NCI-H2081 (cell line): ENCODE measurements at places on chromosomes 16 and 17.
A peak's percentile ranks its signal among the peaks of the same experiment; 100 is the strongest.

DNA sequence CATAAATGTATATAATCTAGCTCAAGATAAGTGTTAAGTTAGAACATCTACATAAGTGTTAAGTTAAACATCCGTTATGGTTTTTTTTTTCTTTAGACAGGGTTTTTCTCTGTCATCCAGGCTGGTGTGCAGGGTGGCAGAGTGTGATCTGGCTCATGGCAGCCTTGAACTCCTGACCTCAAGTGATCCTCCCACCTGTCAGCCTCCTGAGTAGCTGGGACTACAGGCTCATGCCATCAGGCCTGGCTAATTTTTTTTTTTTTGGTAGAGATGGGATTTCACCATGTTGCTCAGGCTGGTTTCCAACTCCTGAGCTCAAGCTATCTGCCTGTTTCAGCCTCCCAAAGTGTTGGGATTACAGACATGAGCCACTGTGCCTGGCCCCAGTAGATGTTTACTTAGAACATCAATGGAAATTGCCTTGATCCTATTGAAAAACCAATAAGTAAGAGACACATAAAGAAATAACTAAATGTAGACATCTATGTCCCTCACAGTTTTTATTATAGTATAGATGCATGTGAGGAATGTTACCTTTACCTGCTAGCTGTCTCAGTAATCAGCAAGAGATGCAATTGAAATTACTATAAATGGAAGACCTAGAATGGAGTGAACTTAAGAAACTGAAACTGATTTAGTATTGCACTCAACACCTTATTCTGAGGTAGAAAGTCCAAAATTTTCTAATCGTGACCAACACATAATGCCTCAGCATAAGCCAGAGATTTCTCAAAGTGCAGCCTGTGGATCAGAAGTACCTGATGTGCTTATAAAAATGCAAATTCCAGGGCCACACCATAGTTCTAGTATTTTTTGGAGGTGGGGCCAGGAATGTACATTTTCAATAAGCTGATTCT, 5.5 kb upstream of the FAM20A start:
- DNase-seq: no peak

- peak; percentile 46 for DNase-seq
These were observed 1.0 kb upstream of the AIPL1 start for GRCh38 chr17:6435968-6436367.

DNA sequence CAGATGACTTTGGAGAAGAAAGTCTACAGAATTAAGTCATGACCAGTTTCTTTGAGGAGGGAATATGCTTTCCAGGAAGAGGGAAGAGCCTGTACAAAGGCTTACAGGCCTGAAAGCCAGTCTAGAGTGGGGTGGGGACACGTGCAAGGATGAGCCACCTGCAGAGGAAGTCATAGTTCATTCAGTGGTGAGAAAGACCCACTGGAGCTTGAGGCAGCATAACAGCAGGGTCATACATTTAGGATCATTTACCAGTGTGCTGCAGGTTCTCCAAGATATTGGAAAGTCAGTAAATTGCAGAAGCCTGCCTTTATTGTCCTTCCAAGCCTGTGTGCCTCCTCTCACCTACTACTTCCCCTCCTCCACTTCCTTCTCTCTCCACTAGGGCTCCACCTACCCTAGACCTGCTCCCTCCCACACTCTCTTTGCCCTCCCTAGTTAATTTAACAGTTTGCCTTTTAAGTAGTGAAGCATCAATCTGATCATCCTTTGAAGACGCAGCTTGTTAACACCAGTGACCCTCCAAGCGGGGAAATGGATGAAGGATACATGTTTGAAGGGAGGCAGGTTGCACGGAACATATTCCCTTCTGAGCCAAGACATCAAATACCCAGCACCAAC, 40.2 kb downstream of the CDRT15 start:
- no peak for DNase-seq

DNA sequence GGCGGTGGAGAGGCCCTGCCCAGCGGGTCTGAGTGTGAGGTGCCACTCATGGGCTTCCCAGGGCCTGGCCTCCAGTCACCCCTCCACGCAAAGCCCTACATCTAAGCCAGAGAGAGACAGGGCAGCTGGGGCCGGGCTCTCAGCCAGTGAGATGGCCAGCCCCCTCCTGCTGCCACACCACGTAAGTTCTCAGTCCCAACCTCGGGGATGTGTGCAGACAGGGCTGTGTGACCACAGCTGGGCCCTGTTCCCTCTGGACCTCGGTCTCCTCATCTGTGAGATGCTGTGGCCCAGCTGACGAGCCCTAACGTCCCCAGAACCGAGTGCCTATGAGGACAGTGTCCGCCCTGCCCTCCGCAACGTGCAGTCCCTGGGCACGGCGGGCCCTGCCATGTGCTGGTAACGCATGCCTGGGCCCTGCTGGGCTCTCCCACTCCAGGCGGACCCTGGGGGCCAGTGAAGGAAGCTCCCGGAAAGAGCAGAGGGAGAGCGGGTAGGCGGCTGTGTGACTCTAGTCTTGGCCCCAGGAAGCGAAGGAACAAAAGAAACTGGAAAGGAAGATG, 11.2 kb downstream of the VASN start:
- DNase-seq: no peak

DNA sequence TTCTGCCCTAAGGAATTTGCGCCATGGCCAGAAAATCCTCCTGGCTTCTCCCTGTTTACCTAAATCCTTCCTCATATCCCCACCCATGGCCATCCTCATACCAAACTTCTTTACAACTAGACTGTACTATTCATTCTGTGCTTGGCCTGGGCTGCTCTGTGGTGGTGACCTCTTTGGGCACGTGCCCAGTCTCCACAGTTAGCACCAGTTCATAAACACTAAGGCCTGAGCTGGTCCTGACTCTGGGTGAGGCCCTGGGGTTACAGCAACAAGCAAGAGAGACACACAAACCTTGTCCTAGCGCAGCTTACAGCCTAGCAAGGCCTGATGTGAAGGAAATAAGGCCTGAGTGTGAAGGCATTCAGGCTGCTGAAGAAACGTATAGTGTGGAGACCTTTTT, 3.1 kb upstream of the ATXN7L3 start:
- DNase-seq: no peak

- DNase-seq: peak; percentile 96
These were observed at the start of gene PCGF2 for GRCh38 chr17:38748149-38748891. TSS of gene PCGF2 (minus strand) at chr17:38748336. CDS start at chr17:38740402, 7,934 bp downstream.

- no peak for DNase-seq
These were observed 46.5 kb upstream of the CDRT4 start for GRCh38 chr17:15513856-15514459.

DNA sequence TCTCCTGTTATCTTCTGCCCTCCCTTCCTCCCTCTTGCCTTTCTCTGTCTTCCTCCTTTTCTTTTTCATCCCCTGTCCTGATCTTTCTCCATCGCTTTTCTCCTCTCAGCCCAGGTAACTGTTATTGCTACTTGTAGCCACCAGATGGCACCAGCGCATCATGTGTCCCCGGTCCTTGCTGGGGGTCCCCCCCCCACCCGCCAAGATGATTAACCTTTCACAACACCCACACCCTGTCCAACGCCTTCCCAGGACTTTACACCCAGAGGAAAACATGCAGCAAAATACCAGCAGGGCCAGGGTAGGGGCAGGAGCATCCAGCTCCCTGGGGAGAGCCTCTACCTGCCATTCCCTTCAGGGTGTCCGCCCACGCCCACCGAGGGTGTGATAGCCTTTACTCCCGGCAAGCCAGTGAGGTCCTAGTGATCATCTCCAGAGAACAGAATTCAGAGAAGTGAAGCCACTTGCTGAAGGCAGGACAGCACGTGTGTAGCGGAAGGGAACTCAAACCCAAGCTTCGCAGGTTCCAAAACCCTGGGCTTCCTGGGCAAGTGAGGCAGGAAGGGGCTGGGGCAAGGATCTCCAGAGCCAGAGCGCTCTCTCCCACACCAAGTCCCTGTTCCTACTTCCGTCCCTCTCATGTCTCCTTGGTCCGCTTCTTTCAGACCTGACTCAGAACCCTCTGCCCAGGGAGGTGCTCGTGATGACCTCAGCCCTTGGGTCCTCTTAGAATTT, 13.4 kb upstream of the TAC4 start:
- peak; percentile 14 for DNase-seq
